ENCODE measurements at places on chromosomes 12 and 14.

- no peak for DNase-seq
These were observed 60.0 kb upstream of the ELK3 start for GRCh38 chr12:96134200-96134599.

GRCh38 chr12:12098691-12099015, 27.9 kb downstream of the BCL2L14 start:
- DNase-seq = no peak

GRCh38 chr14:85276979-85277228, 253.0 kb upstream of the FLRT2 start:
- DNase-seq = no peak

DNA sequence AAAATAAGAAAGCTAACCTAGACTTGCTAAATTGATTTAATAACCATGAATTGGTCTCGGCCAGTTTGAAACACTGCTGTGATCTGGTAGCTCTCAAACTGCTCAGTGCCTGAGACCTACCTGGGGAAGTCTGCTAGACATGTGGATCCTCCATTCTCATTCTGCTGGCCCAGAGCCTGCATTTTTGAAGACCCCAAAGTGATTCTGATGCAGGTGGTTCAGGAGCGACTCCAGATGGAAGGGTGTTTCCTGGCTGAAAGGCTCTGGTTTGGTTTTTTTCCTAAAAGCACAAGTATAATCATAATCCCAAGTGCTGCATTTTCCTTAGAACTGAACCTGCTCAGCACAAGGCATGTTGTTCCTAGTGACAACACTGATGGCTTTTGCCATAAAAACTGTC, 159.5 kb downstream of the ZNF664 start:
- DNase-seq = no peak

GRCh38 chr12:41151793-41152192, 36.3 kb upstream of the PDZRN4 start:
- no peak for DNase-seq

GRCh38 chr12:114406316-114406983, 506 bp upstream of the TBX5 start:
- no peak for DNase-seq

GRCh38 chr12:121976950-121977349, 44.7 kb upstream of the BCL7A start:
- DNase-seq = no peak

DNA sequence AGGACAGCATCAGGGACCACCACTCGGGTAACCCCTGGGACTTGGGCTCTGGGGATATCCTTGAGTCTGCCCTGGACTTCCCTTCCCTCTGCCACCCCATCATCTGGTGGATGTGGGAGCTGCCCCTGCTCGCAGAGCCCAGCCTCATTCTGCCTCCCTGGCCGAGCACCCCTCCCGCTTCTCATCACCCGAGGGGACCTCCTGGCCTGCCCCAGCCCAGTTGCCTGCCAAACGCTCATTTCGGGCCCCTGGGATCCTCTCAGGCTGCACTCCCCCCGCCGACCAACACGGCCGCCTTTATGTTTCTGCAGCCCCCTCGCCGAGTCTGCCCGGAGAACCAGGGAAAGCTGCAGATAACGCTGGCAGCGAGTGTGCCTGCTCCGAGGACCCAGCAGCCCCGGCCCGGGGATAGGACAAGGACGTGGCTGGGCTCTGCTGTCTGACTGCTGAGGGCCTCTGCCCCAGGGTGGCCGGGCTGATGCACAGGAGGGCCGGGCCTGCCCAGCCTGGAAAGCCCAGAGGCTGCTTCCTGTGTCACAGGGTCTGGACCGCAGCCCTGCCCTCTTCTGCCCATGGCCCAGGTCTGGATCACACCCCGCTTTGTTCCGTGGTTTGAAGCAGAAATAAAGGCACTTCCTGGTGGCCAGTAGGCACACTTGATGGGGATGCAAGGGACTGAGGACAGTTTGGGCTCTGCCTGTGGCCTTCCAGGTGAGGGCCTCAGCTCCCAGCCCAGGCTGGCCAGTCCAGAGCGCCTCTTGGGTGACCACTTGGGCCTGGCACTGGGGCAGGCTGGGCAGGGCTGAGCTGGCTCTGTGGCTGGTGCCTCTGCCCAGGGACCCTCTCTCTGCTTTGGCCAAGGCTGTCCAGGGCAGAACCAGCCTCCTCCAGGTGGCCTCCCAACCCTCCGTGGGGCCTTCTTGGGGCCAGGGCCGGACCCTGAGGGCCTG, 4.9 kb upstream of the EXOC3L4 start:
- no peak for DNase-seq

GRCh38 chr12:83016218-83016835, 329.6 kb downstream of the TMTC2 start:
- DNase-seq = no peak

DNA sequence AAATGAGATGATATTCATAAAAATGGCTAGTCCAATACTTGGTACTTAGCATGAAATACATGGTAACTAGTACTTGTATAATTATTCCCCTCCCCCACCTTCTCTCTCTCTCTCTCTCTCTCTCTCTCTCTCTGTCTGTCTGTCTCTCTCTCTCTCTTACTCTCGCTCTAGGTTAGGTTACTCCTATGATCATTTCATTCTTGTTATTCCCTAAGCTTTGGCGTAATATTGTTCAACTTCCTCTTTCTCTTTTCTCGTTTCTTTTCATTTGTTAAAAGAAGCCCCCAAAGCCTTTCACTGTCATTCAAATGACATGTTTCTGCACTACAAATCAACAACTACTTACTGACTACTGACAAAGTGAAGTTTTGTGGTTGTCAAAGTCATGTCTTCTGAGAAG, 89.8 kb downstream of the GRIP1 start:
- DNase-seq = no peak

GRCh38 chr14:95891742-95892141, 15.1 kb downstream of the TUNAR start:
- DNase-seq = no peak

Measured in GDM1 (cell line).